ENCODE measurements at places on chromosomes 5 and 9.

DNA sequence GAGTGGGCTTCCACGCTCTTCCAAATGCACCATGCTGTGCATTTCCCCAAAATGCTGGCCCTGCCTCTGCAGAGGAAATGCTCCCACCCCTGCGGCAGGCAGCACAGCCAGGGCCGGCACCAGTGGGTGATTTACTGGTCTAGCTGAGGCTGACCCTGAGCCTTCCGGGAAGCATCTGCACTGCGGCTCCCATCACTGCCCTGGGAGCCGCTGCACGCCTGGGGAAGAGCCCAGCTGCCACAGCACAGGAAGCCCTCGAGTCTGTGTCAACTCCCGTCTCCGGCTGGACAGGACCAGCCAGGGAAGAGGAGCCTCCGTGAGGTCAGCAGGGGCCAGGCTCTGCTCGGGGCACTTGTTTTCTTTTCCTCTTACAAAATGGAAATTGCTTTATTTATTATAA lies 25.1 kb upstream of the EEIG1 start:
- no peak for DNase-seq

GRCh38 chr5:54165687-54166086 lies 144.7 kb downstream of the ARL15 start:
- DNase-seq: no peak

GRCh38 chr5:13252699-13253098 lies 691.8 kb downstream of the DNAH5 start:
- no peak for DNase-seq

- no peak for DNase-seq
Measured at GRCh38 chr5:74232276-74232675, 408.3 kb downstream of the ENC1 start.

GRCh38 chr9:17063535-17064135 lies 71.2 kb upstream of the CNTLN start:
- no peak for DNase-seq

GRCh38 chr5:138216799-138217198 lies 3.7 kb upstream of the CDC23 start:
- DNase-seq: no peak

DNA sequence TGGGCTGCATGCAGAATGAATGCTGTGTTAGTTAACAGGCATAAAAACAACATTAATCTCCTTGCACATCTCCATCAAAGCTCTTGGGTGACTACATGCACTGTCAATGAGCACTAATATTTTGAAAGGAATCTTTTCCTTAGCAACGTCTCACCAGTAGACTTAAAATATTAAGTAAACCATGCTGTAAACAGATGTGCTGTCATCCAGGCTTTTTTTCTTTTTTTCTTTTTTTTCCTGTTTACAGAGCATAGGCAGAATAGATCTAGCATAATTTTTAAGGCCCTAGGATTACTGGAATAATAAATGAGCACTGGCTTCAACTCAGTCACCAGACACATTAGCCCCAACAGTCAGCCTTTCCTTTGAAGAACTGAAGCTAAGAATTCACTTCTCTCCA lies 36.3 kb downstream of the UBQLN1 start:
- DNase-seq: no peak

DNA sequence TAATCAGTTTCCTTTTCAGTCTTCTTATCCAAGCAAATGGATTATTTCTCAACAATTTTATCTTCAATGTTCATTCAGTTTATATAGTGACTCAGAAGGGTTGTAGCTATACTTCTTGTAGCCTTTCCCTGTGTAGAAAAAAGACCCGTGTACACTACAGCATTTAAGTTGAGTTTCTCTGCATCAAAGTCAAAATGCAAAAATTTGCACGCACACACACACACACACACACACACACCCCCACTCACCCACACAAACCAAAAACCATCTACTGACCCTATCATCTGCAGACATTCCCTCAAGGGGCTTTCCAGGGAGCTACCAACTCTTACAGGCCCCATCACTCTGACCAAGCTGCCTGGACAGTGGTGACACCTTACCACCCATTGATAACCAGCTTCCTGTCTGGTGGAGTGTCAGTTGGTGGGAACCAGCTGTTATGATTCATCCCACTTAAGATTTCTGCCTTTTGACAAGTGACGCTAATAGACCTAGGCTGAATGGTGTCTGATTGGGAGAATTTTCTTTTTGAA lies 12.2 kb upstream of the ELL2 start:
- DNase-seq: no peak

DNA sequence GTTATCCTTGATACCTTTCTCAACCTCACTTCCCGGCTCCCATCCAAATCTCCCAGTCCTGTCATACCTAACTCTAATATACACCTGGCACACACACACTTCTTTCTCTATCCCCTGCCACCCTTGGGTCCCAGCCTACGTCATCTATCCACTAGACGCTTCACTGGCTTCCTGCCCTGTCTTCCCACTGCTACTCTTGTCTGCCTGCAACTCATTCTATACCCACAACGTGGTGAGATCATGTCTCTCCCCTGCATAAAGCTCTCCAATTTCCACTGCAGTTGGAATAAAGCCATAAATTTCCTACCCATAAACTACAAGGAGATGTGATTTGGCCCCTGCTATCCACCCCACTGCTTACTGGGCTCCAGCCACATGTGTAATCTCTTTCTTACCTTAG lies 93.5 kb downstream of the JMY start:
- DNase-seq: no peak

- peak; percentile 30 for DNase-seq
Measured at GRCh38 chr5:141914199-141914743, 9.4 kb upstream of the DELE1 start.

DNA sequence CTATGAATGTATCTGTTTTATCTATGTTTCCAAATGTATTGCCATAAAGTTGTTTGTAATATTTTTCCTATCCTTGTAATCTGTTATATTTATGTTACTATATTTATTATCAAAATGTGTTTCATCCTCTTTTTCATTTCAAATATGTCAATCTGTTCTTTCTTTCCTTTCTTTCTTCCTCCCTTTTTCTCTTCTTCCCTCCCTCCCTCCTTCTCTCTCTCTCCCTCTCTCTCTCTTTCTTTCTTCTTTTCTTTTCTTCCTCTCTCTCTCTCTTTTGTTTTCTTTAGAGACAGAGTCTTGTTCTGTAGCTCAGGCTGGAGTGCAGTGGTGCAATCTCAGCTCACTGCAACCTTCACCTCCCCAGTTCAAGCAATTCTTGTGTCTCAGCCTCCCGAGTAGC lies 91.3 kb downstream of the GTF3C4 start:
- no peak for DNase-seq

DNA sequence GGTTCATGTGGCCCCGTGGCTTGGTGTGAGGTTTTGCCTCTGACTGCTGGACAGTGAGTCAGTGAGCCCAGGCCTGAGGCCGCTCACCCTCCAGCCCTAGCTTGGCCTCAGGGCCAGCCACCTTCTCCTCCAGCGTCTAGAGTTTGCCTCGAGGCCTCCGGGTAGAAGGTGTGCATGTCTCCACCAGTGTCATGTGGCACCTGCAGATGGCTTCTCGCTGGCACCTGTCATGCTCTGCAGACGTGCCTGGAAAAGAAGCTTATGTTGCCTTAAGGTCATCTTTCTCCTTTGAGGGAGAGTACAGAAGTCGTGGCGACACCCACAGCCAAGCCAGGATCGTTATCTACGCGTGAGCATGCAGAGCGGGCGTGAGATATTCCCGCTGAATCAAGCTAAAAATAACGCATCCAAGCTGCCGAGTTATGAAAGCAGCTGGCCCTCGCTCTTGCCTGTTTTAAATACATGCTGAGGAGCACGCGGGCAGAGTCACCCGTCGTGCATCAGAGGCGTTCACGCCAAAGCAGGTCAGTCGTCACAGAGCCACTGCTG lies 79.7 kb upstream of the FCN2 start:
- no peak for DNase-seq

- DNase-seq: no peak
Measured at GRCh38 chr5:157088342-157088990, 20.4 kb downstream of the HAVCR2 start.

DNA sequence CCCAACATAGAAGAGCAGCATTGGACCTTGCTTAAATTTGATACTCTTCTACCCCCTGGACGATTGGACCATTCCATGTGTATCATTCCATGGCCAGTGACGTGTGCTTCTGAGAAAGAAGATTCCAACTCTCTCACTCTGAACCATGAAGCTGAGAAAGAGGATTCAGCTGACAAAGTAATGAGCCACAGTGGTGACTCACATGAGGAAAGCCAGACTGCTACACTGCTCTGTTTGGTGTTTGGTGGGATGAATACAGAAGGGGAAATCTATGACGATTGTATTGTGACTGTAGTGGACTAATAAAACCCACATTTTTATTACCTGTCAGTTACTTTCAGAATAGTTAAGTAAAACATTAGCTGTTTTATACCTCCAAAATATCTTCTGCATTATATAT lies 7.5 kb downstream of the HSPA5 start:
- no peak for DNase-seq

GRCh38 chr9:16879416-16879815 lies 8.9 kb upstream of the BNC2 start:
- DNase-seq: no peak

DNA sequence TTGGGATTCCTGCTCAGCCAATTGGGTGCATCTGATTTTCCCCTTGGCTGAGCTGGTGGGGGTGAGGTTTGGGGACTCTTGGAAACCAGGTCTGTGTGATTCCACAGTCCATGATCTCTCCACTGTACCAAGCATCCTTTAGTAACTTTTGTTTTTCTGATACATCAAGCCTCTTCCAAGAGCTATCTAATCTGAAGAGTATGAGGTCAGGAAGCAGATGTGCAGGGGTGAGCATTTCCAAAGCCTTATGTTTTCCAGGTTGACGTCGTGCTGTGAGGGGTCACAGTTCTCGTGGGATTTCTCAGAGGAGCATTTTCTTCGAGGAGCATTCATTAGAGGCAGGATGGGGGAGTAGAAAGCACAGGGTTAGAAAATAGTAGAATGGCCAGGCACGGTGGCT lies 95.3 kb downstream of the KLF4 start:
- DNase-seq: no peak

DNA sequence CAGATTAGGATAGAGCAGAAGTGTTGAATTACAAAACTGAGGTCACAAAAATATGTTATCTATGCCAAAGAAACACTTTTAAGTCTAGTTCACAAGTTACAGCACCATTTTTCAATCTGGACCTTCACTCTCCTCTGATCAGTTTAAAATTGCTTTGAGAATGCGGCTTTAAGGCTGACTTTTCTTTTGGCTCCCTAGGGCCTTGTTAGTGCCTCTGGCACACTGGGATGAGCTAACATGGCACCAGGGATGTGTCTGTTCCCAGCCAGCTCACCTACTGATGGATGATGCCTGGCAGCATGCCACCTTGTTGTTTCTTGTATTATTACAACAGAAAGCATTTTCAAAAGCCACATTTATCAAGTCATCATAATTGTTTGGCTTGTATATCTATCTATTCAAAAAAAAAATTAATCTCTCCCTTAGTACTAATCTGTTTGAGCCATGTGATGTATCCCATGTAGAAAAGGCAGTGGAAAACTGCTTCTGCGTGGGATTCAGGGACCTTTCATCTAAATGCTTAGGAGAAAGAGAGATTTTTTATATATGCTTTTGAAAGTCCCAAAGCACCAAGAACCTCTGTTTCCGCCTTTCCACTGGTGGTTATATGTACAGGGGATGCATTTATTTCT lies 46.6 kb downstream of the ADAMTSL1 start:
- no peak for DNase-seq

DNA sequence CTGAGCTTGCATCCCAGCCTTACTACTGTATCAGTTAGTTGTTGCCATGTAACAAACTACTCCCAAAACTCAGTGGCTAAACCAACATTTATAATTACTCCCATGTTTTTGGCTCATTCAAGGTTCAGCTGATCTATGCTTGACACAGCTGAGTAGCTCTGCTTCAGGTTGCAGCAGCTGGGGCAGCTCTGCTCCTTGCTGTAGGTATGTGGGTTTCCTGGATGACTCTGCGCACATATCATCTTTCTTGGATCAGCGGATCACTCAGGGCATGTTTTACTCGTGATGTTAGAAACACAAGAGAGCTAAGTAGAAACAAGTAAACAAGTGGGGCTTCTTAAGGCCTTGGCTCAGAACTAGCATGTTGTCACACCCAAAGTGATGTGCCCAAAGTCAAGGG lies 15.1 kb downstream of the TEK start:
- no peak for DNase-seq

GRCh38 chr5:31433229-31433628 lies 98.7 kb downstream of the DROSHA start:
- DNase-seq: no peak

- no peak for DNase-seq
Measured at GRCh38 chr9:69175486-69175885, 1.4 kb downstream of the TJP2 start.

GRCh38 chr5:17305964-17306725 lies 88.7 kb downstream of the BASP1 start:
- no peak for DNase-seq

DNA sequence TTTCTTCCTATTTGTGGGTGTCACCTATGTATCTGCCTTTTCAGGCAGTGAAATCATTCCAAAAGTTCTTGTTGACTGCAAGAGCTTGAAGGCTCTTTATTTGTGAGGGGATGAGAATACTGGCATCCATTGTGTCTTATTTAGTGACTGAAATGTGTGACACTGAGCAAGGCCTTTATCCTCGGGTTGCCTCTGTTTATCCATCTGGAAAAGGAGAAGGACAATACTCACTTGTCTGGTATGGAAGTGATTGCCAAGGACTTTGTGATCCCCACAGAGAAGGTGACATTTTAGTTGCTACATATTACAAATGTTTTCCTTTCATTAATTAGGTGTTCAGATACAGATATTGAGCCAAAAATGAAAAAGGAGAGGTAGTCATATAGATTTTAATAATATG lies 80.2 kb downstream of the ARRDC3 start:
- DNase-seq: no peak

GRCh38 chr9:134627417-134628353 lies 13.9 kb upstream of the COL5A1 start:
- DNase-seq: no peak

DNA sequence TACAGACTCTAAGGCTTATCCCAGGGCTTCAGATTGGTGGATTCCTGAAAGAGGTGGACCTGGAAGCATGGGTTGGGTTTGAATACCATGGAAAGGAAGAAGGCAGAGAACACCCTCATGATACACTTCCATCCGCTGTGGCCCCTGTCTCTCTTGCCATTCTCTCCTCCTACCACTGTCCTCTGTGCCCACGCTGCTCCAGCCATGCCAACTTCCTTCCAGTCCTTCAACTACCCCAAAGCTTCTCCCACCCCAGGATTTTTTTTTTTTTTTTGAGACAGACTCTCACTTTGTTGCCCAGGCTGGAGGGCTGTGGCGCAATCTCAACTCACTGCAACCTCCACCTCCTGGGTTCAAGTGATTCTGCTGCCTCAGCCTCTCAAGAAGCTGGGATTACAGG lies 1.7 kb upstream of the SPARC start:
- DNase-seq: no peak
